ENCODE measurements at places on chromosomes 7 and 10.
A peak's percentile ranks its signal among the peaks of the same experiment; 100 is the strongest.

DNA sequence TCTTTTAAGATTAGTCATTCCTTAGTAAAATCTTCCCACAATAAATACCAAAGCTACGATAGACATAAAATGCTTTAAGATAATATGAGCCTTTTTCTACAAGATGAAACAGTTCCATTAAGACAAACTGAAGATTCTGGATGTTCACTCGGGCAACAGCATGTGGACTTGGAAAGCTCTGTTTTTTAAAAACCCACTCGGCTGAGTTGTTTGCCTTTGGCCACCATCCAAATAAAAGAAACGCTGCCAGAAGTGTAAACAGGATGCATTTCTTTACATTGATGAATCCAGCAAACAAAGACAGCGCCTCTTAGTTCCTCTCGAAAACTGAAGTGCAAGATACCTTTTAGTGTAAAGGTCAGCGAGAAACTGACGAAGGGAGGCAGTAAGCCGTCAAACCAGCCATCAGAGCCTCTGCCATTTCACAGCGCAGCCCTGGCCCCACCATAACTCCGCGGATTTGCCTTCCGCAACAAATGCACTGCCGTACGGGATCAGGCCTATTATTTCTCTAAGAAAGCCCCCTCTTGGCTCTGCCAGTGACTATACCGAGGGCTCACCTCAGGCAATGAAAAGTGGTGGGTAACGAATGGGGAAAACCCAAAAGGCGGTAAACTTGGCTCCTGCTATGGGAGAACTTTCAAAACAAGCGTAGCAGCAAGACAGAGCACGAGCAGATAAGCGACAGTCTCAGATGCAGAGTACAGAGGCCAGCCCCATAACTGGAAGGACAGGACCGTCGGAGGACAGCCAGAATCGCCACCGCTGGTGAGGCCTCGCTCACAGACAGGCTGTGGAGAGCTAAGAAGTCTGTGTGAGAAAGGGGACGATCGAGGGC is 41.4 kb downstream of the GNA12 start:
- H3K27ac ChIP-seq, result no peak overlapping the region
- peaks cover 21% of the 10 kb centered on the region for H3K4me1 ChIP-seq

GRCh38 chr10:58453105-58453504 is 59.6 kb upstream of the BICC1 start:
- no peak overlapping the region for H3K27ac ChIP-seq
- no peaks in the 10 kb centered on the region for H3K4me1 ChIP-seq
- H3K36me3 ChIP-seq, result no peaks in the 10 kb centered on the region

DNA sequence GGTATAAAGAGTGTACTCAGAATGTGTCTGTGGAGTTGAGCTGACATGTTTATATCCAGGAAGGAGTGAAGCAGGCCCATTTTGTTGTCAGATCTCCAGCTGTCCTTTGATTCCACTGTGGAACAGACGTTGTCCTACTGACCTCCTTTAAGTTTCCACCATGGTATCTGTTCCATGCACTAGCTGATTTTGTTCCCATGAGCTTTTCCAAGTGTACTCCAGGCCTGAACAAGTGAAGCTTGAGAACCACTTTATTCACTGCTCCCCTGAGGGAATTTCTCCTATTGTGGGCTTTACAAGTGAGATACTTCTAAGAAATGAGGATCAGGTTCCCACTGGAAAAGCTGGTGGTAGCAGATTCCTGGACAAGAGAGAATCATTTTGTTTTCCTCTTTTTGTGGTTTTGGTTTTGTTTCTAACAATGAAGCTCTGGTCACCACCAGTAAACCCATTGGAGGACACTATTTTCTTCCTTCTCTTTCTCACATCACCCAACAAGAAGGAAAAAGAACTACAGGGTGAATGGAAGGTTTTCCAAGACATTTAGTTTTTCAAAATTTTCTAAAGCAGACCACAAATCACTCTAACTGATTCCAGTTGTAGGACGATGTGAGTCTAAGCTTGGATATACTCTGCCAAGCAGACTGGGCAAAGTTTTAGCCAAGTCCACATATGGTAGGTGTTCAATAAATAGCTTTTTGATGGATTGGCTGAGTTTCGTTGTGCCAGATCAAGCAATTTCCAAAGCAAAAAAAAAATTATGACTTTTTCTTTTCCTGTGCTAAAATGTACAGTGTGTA is 144.2 kb downstream of the JCAD start:
- H3K36me3 ChIP-seq, result no peaks in the 10 kb centered on the region
- H3K27ac ChIP-seq, result no peak overlapping the region
- DNase-seq, result no peak
- H3K4me1 ChIP-seq, result no peaks in the 10 kb centered on the region

DNA sequence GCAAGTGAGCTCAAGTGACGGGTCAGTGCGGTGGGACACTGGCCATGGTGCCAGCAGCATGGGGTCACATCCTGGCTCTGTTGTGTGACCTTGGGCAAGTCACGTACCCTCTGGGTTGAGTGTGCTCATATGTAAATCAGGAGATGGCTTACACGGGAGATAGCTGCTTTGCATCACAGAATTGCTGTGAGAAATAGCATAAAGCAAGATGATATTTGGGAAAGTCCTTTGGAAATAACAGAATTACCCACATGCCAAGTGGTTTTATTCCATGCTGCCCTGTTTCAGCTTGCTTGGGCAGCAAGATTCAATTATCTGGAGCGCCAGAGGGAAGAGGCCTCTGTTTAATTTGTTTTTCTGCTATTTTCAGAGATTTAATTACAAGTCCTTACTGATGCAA is 48.9 kb downstream of the LYZL2 start:
- no peaks in the 10 kb centered on the region for H3K36me3 ChIP-seq
- H3K27ac ChIP-seq, result no peak overlapping the region
- H3K4me3 ChIP-seq, result no peak overlapping the region
- peaks cover 10% of the 10 kb centered on the region for H3K27me3 ChIP-seq
- DNase-seq, result no peak
- H3K4me1 ChIP-seq, result peaks cover 11% of the 10 kb centered on the region

DNA sequence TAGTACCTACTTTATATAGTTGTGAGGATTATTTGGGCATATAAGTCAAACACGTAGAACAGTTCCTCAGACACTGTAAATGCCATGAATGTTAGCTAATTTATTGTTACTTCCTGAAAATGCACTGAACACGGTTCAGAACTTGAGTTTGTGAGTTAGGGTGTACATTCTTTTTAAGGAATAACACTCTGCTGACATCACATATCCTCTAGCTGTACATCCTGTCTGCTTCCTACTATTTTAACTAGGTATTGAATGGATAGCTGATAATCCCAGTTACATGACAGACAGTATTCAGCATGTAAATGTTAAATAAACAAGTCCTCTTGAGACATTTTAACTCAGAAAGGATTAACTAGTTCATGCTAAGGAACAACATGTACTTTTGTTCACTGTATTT is 16.0 kb downstream of the SAMD8 start:
- no peak overlapping the region for H3K27ac ChIP-seq
- no peaks in the 10 kb centered on the region for H3K27me3 ChIP-seq
- no peak overlapping the region for H3K4me3 ChIP-seq

DNA sequence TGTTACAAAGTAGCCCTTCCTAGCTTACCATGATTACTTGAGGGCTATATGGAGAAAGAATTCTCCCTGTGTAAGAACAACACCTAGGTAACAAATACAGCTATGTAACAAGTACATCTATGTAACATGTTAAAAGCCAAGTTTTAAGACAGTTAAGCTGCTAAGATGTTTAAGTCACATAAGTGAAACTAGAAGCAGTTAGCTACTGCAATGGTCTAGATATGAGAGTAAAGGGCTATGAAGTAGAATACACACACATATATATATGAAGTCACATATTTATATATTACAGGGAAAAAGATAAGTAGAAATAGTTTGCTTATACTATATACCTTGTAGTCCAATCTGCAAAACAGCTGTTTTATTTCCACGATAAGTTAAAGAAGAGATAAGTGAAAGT is 14.4 kb downstream of the POT1 start:
- H3K27ac ChIP-seq, result no peak overlapping the region
- DNase-seq, result no peak
- peaks cover 5% of the 10 kb centered on the region for H3K4me1 ChIP-seq
- no peak overlapping the region for H3K4me3 ChIP-seq
- H3K36me3 ChIP-seq, result peaks cover 8% of the 10 kb centered on the region

DNA sequence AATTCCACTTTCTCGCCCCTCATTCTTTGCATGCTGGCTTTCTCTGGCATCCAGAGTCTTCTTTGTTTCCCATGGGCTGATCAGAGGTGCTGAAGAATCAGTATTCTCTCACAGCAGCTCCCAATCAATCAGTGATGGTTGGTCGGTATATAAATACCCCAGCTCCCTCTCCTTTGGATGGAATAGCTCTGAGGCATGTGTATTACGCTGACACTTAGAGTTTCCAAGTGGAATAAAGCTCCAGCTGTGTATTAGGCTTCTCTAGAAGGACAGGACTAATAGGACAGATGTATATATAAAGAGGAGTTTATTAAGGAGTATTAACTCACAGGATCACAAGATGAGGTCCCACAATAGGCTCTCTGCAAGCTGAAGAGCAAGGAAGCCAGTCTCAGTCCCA is 218.3 kb upstream of the GRB10 start:
- no peaks in the 10 kb centered on the region for H3K4me1 ChIP-seq
- no peak overlapping the region for H3K27ac ChIP-seq
- no peak overlapping the region for H3K4me3 ChIP-seq
- H3K27me3 ChIP-seq, result peaks cover 17% of the 10 kb centered on the region
- H3K36me3 ChIP-seq, result no peaks in the 10 kb centered on the region

DNA sequence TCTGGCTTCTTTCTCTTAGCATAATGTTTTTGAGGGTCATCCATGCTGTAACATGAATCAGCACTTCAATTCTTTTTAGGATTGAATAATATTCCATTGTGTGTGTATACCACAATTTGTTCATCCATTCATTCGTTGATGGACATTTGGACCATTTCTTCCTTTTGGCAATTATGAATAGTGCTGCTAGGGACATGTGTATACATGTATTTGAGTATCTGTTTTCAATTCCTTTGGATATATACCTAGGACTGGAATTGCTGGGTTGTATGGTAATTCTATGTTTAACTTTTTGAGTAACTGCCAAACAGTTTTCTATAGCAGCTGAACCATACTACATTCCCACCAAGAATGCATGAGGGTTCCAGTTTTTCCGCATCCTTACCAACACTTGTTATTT is 39.2 kb downstream of the GBF1 start:
- H3K4me3 ChIP-seq, result peak overlapping the region; percentile 67
- DNase-seq, result no peak
- peak overlapping the region; percentile 82 for H3K27ac ChIP-seq
- H3K4me1 ChIP-seq, result peaks cover 51% of the 10 kb centered on the region

GRCh38 chr10:131816157-131816775 is 84.5 kb upstream of the PPP2R2D start:
- DNase-seq, result no peak
- no peaks in the 10 kb centered on the region for H3K4me1 ChIP-seq
- H3K36me3 ChIP-seq, result no peaks in the 10 kb centered on the region
- H3K27ac ChIP-seq, result no peak overlapping the region

DNA sequence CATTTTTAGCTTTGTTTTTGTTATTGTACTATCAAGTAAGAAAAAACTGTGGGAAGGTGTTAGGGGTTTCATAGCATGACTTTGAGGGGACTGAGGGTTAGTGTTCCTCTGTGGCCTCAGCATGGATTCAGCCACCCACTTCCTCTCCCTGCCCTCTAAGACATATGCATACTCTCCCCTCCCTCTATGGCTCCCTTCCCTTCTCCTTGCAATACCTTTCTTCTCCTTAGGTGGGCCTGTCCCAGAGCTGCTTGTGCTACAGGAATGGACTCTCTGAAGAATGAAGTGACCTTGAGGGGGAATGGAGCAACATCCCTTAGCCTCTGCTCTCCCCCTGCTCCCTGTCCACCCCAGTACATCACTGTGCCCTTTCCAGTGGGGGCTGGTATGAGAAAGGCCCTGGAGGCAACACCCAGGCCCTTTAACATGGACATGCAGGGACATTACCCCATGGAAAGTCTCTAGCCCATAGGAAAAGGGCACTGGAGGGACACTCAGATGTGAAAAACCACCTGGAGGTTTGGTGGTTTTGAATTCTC is 22.4 kb downstream of the CDH23 start:
- no peak overlapping the region for H3K27ac ChIP-seq
- no peaks in the 10 kb centered on the region for H3K36me3 ChIP-seq
- DNase-seq, result no peak
- peaks cover 9% of the 10 kb centered on the region for H3K27me3 ChIP-seq
- H3K4me3 ChIP-seq, result no peak overlapping the region

DNA sequence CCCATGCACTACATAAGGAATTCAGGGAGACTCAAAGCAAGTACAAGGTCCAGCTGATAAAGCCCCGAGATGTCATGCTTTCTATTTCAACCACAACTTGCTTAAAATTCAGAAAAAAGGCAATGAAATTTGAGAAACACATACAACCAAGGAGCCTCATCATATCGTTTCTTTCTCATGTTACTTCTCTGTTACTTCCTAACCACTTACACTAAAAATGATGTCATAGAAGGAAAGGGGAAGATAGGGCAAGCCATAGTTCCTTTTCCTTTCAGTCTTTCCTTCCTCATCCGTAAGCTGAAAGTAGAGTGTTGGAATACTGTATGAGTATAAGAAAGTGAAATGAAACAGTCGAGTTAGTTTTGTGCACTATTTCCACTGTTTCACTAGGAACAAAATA is 27.9 kb upstream of the CDK14 start:
- no peaks in the 10 kb centered on the region for H3K36me3 ChIP-seq
- H3K27me3 ChIP-seq, result no peaks in the 10 kb centered on the region
- no peaks in the 10 kb centered on the region for H3K4me1 ChIP-seq
- no peak for DNase-seq
- H3K27ac ChIP-seq, result no peak overlapping the region
- no peak overlapping the region for H3K4me3 ChIP-seq

DNA sequence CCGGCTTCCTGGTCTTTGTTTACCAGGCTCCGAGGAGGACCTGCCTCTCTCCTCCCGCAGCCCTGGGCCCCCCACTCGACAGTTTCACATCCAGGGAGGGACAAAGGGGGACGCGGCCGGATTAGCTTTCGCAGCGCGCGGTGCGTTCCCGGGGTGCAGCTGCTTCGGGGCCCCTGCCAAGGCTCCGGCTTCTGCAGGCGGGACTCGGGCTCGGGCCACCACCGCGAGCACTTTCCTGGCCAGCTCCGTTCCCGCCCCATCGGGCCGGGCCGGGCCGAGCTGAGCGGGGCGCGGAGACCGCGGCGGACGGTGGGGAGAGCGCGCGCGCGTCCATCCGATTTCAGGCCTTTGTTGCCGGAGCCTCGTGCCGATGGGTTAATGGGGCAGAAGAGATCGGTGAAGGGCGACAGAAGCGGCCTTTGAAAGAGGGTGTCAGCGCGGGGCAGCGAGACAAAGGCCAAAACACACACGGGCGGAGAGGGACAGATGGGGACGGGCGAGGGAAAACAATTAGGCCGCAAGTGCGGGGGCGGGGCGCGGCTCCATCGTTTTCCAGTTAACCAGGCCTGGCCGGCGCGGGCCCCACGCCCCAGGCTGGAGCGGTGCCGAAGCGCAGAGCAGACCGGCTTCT is 8.5 kb upstream of the UNCX start:
- no peaks in the 10 kb centered on the region for H3K4me1 ChIP-seq
- H3K27ac ChIP-seq, result peak overlapping the region; percentile 80
- DNase-seq, result no peak
